ENCODE measurements at places on chromosomes 3 and 15.

DNA sequence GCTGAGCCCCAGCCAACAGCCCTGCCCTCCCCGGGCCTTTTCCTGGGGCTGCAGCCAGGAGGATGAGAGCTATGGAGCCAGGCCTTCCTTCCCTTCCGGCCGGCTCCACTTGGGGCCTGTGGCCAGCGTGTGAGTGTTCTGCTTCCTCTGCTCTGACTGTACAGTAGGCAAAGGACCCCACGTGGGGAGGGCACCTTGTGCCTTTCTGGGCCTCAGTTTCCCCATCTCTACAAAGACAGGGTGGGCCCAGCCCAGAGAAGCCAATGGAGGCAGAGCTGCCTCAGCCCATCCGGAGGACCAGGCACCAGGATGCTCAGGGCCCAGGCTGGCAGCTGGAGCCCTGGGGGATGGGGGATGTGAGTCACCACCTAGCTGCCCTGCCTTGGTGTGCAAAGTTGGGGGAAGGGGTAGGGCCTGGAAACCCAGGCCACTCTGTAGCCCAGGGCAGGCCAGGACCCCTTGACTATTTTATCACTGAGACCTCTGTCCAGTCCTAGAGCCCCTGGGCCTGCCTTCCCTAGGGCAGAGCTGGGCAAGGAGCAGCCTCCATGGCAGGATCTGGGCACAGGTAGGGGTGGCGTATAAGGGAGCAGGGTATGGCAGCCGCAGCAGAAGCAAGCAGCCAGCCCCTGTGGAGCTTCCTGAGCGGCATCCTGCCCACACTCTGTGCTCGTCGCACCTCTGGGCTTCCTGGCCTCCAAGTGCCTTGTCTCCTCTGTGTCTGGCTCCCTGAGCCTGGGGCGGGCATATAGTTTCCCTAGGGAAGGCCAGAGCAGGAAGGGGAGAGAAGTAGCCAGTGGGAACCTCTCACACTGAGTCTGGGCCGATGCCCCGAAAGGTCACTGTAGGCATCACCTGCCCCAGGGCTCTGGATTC lies 1.8 kb downstream of the PSTPIP1 start:
- DNase-seq = peak; percentile 66

- DNase-seq = no peak
These were observed 594.4 kb downstream of the FOXP1 start for GRCh38 chr3:70989174-70989573.

GRCh38 chr3:143586576-143586975 lies 261.7 kb downstream of the SLC9A9 start:
- DNase-seq = no peak

DNA sequence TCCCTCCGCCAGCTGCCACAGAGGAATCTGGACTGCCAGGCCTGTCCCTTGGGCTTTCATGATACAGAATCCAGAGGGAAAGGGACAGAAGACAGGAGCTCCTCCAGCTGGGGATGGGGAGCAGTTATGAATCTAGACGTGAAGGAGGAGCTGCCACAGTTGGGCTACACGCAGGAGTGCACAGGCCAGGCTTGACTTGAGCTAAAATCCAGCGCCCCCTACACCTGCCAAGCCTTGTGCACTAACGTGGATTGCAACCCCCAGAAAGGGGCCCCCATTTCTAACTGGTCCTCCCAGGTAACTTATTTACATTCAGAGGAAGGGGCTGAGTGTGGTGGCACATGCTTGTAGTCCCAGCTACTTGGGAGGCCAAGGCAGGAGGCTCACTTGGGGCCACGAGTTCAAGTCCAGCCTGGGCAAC lies 14.3 kb downstream of the KLHL6 start:
- no peak for DNase-seq

GRCh38 chr3:29331035-29331434 lies 50.2 kb downstream of the RBMS3 start:
- DNase-seq = no peak

Data from right forelimb (tissue), 1 donor.